HCT116 (cell line): ENCODE measurements at places on chromosomes 1 and 21. TPM values are rescaled to one million over a fixed set of nuclear protein-coding genes. Genes with fewer than 3 reads are reported as not detected.
A peak's percentile ranks its signal among the peaks of the same experiment; 100 is the strongest.

Gene SLC9C2
- not detected for total RNA-seq

Gene SLC6A9
- 12.8 TPM for total RNA-seq

Gene MYOG
- total RNA-seq, result not detected

Gene SMCP
- total RNA-seq, result not detected

Gene OR2L13
- not detected for total RNA-seq

Gene FCRL1
- not detected for total RNA-seq

Gene SLAMF1
- total RNA-seq, result 0.30 TPM

Gene TARDBP
- 155 TPM for total RNA-seq

Gene GLUL
- total RNA-seq, result 165 TPM

Gene SAMD13
- total RNA-seq, result 14.9 TPM

Gene ZNF593OS
- not detected for total RNA-seq

- H3K36me3 ChIP-seq, result no peaks in the 10 kb centered on the region
- no peak for DNase-seq
- H3K4me1 ChIP-seq, result no peaks in the 10 kb centered on the region
- H3K27ac ChIP-seq, result no peak overlapping the region
These were observed 256.5 kb downstream of the TTLL7 start for GRCh38 chr1:83742446-83742845.

- H3K4me3 ChIP-seq, result no peak overlapping the region
- no peak overlapping the region for H3K27ac ChIP-seq
- H3K4me1 ChIP-seq, result no peaks in the 10 kb centered on the region
- H3K27me3 ChIP-seq, result no peaks in the 10 kb centered on the region
These were observed 16.0 kb downstream of the LRRC3 start for GRCh38 chr21:44471341-44471740.

DNA sequence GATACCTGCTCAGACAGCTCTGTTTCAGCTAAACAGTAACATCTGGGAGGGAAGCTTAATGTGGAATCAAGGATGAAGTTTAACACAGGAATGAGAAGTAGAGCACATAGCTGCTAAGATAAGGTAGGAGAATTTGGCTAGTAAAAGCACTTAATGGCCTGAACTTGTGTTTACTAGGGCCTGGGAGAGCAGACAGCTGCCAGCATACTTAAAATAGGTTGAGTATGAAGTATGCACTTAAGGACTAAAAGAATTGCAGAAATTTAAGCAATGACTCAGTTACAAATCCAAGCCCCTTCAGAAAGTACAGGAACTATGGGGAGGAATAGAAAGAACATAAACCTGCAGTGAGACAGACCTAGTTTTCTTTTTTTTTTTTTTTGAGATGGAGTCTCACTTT lies 53.0 kb downstream of the BACH1 start:
- no peak for DNase-seq
- H3K36me3 ChIP-seq, result no peaks in the 10 kb centered on the region
- H3K27me3 ChIP-seq, result no peaks in the 10 kb centered on the region
- H3K27ac ChIP-seq, result no peak overlapping the region

DNA sequence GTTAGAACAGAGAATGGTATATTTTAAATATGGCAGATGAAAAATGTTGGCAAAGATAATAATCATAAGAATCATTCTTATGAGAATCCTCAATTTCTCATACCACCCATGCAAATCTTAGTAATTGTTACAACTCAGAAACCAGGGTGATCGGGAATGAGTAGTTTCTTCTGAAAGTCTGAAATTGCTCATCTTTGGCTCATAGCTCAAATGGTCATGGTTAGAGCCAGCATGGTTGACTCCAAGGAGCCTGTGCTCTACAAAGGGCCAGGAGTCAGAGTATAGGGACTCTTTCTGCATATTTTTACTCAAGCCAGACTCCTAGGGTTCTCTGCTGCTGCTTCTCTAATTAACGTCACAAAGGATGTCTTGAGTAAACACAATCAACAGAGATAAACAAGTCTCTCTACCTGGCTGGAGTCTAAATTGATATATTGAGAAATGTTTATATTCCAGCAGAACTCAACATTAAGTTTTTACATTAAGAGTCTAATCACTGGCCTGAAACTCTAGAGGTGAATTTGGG lies 1.9 kb upstream of the ETV3 start:
- no peaks in the 10 kb centered on the region for H3K27me3 ChIP-seq
- H3K4me3 ChIP-seq, result no peak overlapping the region
- peaks cover 9% of the 10 kb centered on the region; the same call in 1 of the 2 replicates for H3K36me3 ChIP-seq
- DNase-seq, result no peak
- H3K4me1 ChIP-seq, result peaks cover 13% of the 10 kb centered on the region
- no peak overlapping the region for H3K27ac ChIP-seq

DNA sequence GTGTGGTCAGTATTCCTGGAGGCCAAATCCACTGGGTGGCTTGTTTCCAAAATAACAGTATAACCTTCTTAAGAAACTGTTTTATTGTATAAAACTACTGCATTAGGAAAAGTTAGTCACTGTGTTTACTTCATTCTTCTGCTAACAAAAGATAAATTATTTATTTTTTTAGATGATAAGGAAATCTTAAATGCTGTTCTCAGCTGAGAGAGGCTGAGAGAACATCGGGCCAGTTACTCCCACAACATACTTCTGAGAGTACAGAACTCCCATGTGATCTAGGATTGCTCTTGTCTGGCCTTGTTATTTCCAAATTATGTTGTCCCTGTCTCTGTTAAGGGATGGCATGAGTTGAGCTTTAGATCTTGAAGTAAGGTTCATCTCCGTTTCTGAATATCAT lies 96.7 kb upstream of the CXADR start:
- no peak overlapping the region for H3K4me3 ChIP-seq
- no peaks in the 10 kb centered on the region for H3K4me1 ChIP-seq
- 0 out of 2 replicates have a peak, but pooled peaks cover 3% of the 10 kb centered on the region for H3K27me3 ChIP-seq
- DNase-seq, result no peak
- H3K36me3 ChIP-seq, result no peaks in the 10 kb centered on the region

DNA sequence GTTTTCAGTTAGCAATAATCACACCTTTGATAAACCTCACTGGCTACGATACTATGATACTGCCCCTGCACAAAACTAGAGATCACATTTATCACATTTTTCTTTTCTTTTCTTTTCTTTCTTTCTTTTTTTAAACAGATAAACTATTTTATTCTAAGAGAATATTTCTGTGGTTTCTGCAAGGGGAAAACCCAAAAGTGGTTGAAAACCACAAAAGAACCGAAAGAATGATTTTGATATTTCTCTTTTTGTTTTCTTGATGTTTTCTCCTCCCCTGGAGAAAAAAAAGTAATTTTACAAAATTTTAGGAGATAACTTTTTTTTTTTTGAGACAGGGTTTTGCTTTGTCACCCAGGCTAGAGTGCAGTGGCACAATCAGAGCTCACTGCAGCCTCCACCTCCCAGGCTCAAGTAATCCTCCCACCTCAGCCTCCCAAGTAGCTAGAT lies 18.4 kb upstream of the FRRS1 start:
- H3K36me3 ChIP-seq, result no peaks in the 10 kb centered on the region
- H3K4me1 ChIP-seq, result no peaks in the 10 kb centered on the region
- no peak overlapping the region for H3K27ac ChIP-seq
- H3K27me3 ChIP-seq, result no peaks in the 10 kb centered on the region
- no peak overlapping the region for H3K4me3 ChIP-seq

GRCh38 chr21:39720126-39720778 lies 24.7 kb upstream of the IGSF5 start:
- no peak for DNase-seq
- no peak overlapping the region for H3K27ac ChIP-seq
- no peaks in the 10 kb centered on the region for H3K36me3 ChIP-seq
- H3K4me1 ChIP-seq, result no peaks in the 10 kb centered on the region

DNA sequence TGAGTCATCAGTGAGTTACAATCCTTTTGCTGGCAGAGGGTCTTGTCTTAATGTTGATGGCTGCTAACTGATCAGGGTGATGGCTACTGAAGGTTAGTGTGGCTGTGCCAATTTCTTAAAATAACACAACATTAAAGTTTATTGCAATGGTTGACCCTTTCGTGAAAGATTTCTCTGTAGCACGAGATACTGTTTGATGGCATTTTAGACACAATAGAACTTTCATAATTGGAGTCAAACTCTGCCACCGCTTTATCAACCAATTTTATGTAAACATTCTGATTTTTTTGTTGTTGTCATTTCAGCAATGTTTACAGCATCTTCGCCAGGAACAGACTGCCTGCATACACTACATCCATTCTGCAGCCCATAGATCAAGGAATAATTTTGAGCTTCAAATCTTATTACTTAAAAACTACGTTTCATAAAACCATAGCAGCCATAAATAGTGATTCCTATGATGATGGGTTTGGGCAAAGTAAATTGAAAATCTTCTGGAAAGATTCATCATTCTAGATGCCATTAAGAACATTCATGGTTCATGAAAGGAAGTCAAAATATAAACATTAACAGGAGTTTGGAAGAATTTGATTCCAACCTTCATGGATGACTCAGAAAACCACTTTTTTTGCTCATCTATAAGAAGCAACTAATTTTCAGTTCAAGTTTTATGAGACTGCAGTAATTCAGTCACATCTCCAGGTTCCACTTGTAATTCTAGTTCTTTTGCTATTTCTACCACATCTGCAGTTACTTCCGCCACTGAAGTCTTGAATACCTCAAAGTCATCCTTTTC lies 85.9 kb downstream of the TYW3 start:
- H3K27me3 ChIP-seq, result peaks cover 31% of the 10 kb centered on the region
- no peak overlapping the region for H3K27ac ChIP-seq
- no peak overlapping the region for H3K4me3 ChIP-seq
- H3K36me3 ChIP-seq, result no peaks in the 10 kb centered on the region
- no peak for DNase-seq

GRCh38 chr21:38910390-38911067 lies 104.8 kb downstream of the ETS2 start:
- H3K4me1 ChIP-seq, result peaks cover 64% of the 10 kb centered on the region
- H3K36me3 ChIP-seq, result no peaks in the 10 kb centered on the region
- H3K4me3 ChIP-seq, result no peak overlapping the region
- no peaks in the 10 kb centered on the region for H3K27me3 ChIP-seq
- H3K27ac ChIP-seq, result no peak overlapping the region; the same call in 1 of the 2 replicates

DNA sequence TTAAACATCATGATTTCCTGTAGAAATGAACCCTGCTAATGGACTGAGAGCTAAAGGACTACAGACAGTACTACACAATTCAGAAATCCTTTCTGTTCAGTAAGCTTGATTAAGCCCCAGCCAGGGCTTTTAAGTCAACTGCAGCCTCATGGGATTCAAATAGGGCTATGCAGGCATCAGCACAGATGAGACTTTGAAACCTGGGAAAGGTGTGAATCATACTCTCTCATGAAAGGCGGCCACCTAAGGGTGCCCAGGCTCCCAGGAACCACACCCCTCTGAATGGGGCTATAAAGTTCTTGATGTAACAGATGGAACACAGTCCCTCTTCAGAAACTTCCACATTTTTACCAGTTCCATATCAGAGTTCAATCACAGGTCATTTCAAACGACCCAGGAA lies 7.6 kb downstream of the SIPA1L2 start:
- H3K4me3 ChIP-seq, result peak overlapping the region; percentile 36; the same call in 1 of the 2 replicates
- no peaks in the 10 kb centered on the region for H3K36me3 ChIP-seq
- H3K27ac ChIP-seq, result peak overlapping the region; percentile 55; the same call in 1 of the 2 replicates
- peaks cover 35% of the 10 kb centered on the region; the same call in 1 of the 2 replicates for H3K4me1 ChIP-seq
- no peaks in the 10 kb centered on the region for H3K27me3 ChIP-seq
- peak; percentile 85 for DNase-seq

GRCh38 chr1:234746798-234747196 lies 136.8 kb upstream of the IRF2BP2 start:
- H3K4me1 ChIP-seq, result peaks cover 19% of the 10 kb centered on the region
- H3K36me3 ChIP-seq, result no peaks in the 10 kb centered on the region
- H3K27ac ChIP-seq, result no peak overlapping the region
- H3K4me3 ChIP-seq, result no peak overlapping the region
- DNase-seq, result peak; percentile 38
- no peaks in the 10 kb centered on the region; the same call in 1 of the 2 replicates for H3K27me3 ChIP-seq

DNA sequence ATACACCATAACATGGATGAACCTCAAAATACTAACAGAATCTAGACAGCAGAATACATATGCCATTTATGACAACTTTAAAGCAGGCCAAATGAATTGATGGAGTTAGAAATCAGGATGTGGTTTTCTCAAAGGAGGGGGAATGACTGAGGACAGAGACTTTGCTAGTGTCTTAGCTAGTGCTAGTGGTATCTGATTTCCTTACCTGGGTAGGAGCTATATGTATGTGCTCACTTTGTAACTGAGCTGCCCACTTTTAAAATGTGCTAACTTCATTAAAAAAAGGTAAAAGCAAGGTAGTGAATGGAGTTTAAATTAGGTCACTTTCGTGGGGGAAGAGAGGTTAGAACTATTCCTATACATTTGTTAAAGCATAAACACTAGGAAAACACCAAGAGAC lies 2.6 kb downstream of the GTF2B start:
- H3K4me3 ChIP-seq, result no peak overlapping the region
- no peak overlapping the region for H3K27ac ChIP-seq
- H3K4me1 ChIP-seq, result peaks cover 9% of the 10 kb centered on the region; the same call in 1 of the 2 replicates

GRCh38 chr1:169941982-169942830 lies 48.5 kb upstream of the SCYL3 start:
- no peaks in the 10 kb centered on the region for H3K4me1 ChIP-seq
- no peak overlapping the region for H3K27ac ChIP-seq
- H3K4me3 ChIP-seq, result no peak overlapping the region
- H3K27me3 ChIP-seq, result no peaks in the 10 kb centered on the region
